ENCODE measurements at places on chromosomes 1 and 21.
A peak's percentile ranks its signal among the peaks of the same experiment; 100 is the strongest.

GRCh38 chr1:17162941-17163340, 42.0 kb upstream of the PADI1 start:
- no peak for DNase-seq

DNA sequence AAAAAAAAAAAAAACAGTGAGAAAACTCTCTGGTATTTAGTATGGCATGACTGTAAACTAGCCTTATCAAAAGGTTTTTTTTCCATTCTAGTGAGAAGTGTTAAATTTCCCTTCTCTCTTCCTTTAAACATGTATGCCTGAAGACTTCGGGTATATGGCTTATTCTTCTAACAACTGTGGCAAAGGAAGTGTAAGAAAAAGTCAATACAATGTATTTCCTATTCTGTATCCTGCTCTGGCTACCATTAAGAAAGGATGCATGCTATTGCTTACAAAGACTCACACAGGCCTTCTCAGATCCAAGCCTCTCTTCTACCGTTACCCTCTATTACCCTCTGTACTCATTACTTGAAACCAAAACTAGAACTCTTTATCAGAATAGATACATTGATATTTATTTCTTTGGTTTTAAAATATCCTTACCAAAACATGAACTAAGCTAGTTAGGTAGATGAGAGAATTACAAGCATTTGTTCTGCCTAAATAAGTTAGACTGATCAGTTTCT, 8.4 kb downstream of the CEPT1 start:
- no peak for DNase-seq

DNA sequence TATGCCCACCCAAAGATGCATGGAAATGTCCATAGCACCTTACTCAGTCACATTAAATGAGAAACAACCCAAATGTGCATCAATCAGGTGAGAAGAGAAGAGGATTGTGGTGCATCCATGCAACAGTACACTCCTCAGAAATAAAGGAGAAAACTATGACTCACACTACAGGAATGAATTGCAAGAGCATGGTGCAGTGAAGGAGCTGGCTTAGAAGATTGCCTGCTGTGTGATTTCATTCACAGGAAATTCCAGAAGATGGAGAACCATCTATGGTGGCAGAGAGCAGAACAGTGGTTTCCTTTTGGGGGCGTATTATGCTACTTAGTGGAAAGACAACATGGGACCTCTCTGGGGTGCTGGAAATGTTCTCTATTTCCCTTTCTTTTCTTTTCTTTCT, 278.6 kb upstream of the AJAP1 start:
- peak; percentile 54 for DNase-seq

GRCh38 chr1:201295346-201295745, 12.0 kb downstream of the PKP1 start:
- DNase-seq = no peak

DNA sequence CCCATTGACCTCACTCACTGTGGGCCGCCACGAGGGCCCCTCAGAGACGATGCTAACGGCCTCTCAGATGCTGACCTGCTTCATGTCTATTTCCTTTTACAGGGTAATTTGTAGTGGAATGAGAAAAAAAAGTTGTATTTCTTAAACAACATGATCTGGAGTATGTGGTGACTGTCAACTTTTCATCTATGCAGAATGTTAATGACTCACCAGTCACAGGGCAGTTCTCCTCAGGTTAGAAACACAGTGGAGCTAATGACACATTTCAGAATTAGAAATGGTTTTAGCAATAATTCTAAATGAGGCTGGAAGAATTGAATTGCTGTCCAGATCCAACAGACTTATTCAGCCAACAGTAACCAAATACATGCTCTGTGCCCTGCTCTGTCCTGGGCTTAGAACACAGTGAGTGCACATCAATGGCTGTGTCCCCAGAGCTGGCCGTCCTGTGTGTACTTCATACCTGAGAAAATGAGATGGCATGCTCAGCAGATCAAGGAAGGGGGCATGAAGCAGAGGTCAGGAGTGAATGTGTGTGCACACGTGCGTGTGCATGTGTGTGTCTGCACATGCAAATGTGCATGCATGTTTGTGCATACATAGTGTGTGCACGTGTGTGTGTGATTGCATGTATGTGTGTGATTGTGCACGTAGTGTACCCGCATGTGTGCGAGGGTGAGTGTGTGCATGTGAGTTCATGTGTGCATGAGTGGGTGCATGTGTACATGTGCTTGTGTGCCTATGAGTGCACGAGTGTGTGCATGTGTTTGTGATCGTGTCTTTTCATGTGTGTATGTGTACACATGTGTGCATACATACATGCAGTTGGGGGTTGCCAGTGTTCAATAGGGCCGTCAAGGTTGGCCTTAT, 145.3 kb downstream of the PCBP3 start:
- no peak for DNase-seq

- DNase-seq = no peak
Measured at GRCh38 chr1:31936981-31937299, 1.2 kb downstream of the PTP4A2 start.

- no peak for DNase-seq
Measured at GRCh38 chr21:14975136-14975919, 89.5 kb downstream of the NRIP1 start.

GRCh38 chr1:193674292-193674944, 488.0 kb upstream of the B3GALT2 start:
- peak; percentile 41 for DNase-seq

DNA sequence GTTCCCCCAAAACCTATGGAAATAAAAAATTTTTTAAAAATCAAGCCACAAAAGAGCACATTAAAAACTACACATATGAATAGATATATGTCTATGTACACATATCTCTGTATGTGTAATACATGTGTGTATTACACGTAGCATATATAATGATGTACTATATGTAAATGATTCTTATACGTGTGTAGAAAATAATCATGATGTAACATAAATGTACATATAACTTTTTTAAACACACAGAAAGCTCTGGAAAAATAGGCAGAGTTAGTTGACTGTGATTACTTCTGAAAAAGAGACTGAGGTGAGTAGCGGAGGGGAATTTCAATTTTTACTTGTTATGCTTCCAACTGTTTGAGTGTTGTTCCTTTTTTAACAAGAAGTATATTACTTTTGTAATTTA, 405.0 kb downstream of the CAMTA1 start:
- no peak for DNase-seq

DNA sequence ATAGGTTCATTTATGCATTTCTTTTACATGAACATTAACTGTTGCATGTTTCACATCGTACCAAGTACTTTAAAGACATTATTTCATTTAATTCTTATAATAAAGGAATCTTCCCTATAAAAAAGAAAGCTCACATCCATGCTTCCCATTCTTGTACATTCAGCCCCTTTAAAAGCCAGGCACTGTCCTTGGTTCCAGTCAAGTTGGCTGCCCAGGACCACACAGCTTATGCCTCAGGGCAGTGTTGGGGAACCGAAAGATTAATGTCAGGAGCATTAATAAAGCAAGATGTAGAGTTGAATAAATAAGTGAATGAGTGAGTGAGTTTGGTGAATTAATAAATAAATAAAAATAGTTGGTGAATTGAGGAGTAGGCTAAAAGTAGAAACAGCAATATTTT, 409.4 kb upstream of the DAB1 start:
- no peak for DNase-seq

DNA sequence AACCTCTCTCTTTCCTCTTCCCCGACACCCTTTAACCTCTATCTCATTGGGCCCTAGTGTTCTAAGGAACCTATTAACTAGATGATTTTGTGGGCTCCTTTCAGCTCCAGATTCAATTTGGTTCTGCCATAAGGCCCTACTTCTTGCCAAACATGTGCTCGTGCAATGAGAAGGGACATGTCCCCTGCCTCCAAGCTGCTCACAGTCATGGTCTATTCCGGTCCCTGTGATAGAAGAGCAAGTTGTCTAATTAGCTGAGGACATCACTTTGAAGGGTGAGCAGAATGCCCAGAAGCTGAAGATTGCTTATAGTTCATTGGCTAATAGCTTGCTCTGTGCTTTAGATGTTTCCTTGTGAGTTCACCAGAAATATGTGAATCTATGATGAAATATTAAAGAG, 76.2 kb downstream of the ZNF648 start:
- no peak for DNase-seq

GRCh38 chr1:151156515-151156819, at the start of gene TNFAIP8L2:
TNFAIP8L2 (plus strand) TSS chr1:151156649; CDS start chr1:151158698, 2,049 bp downstream.
- no peak for DNase-seq

DNA sequence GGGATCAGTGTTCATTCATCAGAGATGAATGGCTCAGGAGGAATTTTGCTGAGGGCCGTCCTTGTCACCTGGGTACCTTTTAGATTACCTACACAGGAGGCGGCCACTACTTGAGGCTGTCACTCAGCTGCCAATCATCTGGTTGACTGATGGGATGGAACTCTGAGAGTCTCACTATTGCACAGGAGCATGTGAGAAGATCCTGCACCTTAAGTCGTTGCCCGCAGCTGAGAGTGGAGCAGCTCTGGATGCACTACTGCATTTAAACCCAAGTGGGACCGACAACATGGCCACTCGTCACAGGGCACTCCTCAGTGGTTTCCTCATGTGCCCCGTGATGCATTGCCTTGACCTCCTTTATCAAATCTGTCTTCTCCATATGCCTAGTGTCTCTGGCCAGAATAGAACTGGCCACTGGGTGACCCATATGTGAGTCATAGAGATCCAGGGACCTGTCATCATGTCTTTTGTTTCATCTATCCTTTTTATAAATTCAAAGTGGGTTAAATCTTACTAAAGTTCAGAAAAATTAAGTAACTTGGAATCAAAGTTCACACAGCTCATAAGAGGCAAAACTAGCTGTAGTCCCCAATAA, 165.5 kb downstream of the ZSCAN20 start:
- DNase-seq = no peak

- no peak for DNase-seq
Measured at GRCh38 chr1:165055581-165055980, 300.9 kb downstream of the LMX1A start.

DNA sequence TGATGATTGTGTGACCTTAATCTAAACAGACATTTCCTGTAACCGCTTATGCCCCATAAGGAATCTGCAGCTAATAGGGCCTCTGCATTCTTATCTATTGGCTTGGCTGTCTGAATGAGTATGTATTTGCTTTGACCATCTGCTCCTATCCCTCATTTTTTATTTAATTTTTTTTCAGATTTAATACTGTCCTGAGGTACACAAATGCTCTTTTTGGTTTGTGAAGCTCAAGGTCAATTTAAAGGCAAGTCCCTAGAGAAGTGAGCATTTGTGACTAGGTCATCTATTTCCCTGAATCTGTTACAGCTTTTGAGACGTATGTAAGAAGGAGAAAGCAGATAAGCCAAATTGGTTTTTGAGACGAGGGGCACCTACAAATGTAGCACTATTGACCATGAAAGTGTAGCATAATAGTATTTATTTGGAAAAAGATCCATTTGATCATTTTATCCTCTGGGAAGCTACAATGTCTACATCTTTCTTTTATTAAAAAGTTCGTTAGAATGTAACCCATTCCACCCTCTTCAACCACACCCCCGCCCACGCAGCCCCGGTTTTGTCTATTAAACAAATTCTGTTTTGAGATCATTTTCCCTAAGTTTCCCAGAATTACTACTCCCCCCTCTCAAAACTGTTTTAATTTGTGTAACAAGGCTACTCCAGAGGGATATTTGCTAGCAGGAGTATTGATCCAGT, 69.2 kb upstream of the HSPA13 start:
- DNase-seq = no peak

- no peak for DNase-seq
Measured at GRCh38 chr1:159986093-159986492, 32.1 kb upstream of the SLAMF9 start.

DNA sequence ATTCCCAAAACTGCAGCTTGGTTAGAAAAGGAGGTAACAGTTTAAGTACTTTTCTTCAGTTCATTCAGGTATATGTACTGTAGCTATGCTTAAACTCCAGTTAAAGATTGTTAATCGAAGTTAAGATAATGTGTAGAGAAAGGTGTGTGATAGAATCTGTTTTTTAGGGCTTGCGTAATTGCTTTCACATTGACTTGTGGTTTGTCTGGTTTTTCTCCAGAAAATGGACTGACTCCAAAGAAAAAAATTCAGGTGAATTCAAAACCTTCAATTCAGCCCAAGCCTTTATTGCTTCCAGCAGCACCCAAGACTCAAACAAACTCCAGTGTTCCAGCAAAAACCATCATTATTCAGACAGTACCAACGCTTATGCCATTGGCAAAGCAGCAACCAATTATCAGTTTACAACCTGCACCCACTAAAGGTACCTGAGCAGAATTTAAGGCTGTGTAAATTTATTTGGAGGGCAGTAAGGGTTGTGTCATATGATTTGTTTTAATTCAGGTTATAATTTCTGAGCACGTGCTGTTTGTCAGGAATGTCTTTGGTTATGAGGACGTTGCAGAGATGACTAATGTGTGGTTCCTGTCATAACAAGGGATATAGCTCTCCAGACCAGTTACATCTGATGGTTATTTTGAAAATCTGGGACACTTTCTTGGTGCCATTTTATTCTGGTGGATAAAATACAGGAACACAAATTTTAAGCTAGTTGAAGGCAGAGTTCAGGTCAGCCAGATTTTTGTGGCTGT, 26.0 kb downstream of the ATF6 start:
- DNase-seq = no peak

DNA sequence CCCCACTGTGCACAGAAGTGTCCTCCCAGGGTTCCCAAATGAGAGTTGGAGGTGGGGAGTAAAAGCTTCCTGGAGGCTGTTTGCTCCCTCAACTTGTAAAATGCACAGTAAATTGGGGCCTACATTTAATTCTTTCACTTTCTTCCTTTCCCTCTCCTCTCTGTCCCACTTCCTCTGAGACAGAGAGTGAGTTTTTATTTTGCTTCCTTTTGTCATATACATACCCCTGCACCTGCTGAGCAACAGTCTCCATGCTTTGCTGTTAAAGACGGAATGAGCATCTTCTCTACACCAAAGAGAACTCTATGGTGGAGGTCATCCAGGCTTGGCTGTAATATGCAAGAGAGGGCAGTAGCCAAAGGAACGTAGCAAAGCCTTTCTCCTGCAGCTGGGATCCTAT, 79.3 kb upstream of the VAV3 start:
- DNase-seq = no peak

GRCh38 chr1:58739856-58740466, 40.1 kb upstream of the MYSM1 start:
- peak; percentile 75 for DNase-seq

GRCh38 chr1:220684890-220685289, 5.3 kb upstream of the C1orf115 start:
- DNase-seq = no peak

GRCh38 chr1:236774926-236775325, 20.2 kb upstream of the MTR start:
- no peak for DNase-seq

DNA sequence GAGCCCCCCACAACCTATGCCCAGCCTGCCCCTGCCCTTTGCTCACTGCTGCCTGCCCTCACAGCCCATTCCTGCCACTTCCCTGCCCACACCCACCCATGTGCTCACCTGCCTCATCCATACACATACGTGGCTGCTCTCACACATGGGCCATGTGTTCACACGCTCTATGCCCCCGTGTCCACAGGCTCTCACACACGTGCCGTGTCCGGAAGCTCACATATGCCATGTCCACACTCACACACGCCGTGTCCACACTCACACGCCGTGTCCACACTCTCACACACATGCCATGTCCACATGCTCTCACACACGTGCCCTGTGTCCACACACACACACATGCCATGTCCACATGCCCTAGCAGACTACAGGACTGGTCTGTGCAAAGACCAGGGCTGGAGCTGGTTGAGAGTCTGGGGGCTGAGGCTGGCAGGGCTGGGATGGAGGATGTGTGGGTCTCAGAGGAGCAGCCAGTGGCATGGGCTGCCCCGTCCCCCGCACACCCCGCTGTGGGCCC, 583 bp upstream of the RNF223 start:
- no peak for DNase-seq

- no peak for DNase-seq
Measured at GRCh38 chr21:45161038-45161945, 86.9 kb downstream of the ADARB1 start.
